ENCODE measurements at places on chromosomes 4 and X.

- DNase-seq = no peak
Observed at GRCh38 chr4:145230726-145231125, 50.3 kb upstream of the OTUD4 start.

DNA sequence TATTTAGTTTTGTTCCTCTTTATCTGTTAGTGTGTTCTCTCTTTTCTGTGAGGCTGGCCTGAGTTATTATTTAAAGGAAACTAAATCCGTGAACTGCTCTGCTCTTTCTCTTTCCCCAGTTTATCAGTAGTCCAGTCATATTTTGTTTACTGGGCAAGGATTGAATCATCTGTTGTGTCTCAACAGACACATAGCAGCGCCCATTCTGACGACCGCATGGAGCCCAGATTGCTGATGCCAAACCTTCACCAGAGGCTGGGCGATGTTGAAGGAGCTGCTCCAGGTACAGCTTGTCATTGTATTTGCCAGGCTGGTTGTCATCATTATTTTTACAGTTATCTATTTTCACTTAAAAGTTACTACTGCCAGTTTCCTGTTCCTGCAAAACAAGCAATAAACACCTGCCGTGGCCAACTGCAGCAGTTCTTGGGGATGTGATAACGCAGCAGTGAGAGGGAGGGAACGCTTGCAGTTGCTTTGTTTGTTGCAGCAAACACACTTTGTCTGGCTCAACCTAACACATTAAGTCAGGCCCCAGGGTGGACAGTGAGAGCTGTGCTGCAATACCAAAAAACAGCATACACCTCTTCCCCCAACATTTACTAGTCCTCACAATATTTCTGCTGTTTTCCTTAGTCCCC lies 10.1 kb downstream of the REELD1 start:
- no peak for DNase-seq

DNA sequence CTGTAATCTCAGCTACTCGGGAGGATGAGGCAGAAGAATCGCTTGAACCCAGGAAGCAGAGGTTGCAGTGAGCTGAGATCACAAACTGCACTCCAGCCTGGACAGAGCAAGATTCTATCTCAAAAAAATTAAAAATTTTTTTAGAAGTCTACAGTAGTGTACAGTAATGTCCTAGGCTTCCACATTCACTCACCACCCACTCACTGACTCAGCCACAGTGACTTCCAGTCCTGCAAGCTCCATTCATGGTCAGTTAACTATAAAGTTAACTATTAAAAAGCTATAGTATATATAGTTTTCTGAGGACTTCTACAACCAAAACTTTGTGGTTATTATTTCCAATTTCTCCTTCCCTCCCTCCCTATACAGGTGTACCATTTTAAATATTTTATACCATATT lies 34.7 kb upstream of the NEUROG2 start:
- DNase-seq = no peak

GRCh38 chr4:27789773-27790172 lies 929.1 kb downstream of the STIM2 start:
- DNase-seq = no peak

GRCh38 chr4:101028886-101029285 lies 318.4 kb downstream of the PPP3CA start:
- DNase-seq = no peak

DNA sequence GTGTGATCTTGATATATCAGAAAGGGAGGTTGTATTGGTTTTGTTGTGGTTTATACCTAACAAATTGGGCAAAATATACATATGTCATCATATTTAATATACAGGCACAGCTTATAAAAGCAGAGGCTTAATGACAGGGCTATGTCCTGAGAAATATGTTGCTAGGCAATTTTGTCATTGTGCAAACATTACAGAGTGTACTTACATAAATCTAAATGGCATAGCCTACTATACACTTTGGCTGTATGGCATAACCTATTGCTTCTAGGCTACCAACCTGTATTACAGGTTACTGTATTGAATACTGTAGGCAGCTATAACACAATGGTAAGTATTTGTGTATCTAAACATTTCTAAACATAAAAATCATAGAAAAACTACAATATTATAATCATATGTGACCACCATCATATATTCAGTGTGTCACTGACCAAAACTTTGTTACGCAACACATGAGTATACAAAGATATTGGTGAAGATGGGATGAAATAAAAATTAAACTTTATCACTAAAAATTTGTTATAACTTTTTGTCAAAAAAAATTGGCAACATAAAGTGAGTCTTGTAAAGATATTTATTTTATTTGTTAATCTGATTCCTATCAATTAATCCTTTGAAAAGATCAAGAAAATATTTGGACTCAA lies 414.0 kb upstream of the HS3ST1 start:
- DNase-seq = no peak

GRCh38 chrX:134375691-134376090 lies 84.3 kb upstream of the HPRT1 start:
- no peak for DNase-seq

DNA sequence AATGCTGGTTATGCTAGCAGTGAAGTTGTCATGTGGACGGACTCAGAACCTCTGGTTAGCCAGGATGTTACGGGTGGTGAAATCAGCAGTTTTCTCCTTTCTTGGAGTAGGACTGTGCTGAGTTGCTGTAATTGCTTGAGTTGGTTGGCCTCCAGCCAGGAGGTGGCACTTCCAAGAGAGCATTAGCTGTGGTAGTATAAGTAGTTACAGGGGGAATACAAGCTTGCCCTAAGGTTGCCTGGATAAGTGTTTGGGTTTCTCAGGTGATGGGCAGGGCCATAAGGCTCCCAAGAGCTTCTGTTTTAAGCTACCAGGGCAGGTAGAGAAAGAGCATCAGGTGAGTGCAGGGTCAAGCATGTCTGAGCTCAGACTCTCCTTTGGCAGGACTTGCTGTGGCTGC lies 103.0 kb downstream of the ZNF518B start:
- DNase-seq = no peak

- no peak for DNase-seq
Observed at GRCh38 chr4:8585721-8586212, 5.6 kb downstream of the GPR78 start.

DNA sequence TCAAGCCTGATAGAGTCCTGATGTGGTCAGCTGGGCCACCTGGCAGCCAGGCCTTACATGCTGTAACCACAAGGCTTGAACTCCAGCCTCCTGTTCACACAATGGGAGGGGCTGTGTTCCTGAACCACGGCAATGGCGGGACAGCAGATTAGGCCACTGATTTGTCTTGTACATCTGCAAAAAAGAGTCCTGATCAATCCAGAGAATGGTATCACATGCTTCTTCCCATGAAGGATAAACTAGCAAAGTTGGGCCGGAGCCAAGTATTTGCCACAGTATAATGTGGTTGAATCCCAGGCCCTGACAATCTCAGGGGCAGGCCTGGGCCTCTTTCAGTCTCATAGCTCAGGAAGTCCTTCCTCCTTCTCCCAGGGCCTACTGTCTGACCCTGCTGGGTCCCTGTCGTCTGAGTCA lies 2182.5 kb upstream of the AGA start:
- no peak for DNase-seq

- no peak for DNase-seq
Observed at GRCh38 chr4:5662555-5662954, 45.8 kb downstream of the EVC2 start.

- DNase-seq = no peak
Observed at GRCh38 chr4:184769141-184769765, 35.4 kb upstream of the CENPU start.

DNA sequence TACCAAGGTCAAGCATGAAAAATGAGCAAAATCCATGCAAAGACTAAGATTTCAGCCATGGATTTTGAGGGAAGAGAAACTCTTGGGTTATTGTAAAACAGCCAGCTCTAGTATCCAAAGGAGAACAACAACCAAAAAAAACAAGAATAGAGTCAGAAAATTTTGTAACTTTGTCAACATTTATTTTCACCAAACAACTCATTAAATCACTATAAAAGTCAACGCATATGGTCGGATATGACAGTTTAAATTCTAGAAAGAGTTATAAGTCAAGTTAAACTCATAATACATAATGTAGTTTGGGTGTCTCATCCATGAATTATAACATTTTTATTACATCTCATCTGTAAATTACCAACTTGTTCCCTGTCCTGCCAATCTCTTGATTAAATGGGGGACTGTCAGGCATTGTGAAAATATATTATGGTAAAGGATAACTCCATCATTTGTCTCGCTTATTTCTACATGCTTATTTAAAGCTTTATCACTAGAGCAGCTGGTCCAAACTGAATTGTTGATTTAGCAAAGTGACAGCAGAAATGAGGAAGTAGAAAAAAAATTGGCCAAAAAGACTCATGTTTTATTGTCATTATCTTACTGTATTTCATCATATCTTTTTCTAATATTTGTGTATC lies 224.8 kb upstream of the NOCT start:
- DNase-seq = no peak

DNA sequence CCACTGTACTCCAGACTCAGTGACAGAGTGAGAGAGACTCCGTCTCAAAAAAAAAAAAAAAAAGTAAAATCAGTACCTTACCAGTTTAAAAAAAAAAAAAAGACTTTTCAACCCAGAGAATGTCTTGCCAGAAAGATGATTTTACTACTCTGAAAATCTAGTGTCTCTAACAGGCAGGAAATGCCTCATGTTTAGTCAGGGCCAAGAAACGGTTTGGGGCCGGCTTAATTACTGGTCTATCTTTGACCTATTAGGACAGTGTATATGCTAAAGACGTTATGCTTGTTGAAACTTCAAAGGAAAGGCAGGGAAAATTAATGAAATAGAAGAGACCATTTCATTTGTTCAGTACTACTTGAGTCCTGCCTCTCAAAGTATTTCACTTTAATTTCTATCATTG lies 9.9 kb downstream of the BEND4 start:
- no peak for DNase-seq

- no peak for DNase-seq
Observed at GRCh38 chr4:24922416-24922815, 9.6 kb upstream of the CCDC149 start.

GRCh38 chr4:145044341-145044740 lies 53.7 kb downstream of the ANAPC10 start:
- DNase-seq = no peak

DNA sequence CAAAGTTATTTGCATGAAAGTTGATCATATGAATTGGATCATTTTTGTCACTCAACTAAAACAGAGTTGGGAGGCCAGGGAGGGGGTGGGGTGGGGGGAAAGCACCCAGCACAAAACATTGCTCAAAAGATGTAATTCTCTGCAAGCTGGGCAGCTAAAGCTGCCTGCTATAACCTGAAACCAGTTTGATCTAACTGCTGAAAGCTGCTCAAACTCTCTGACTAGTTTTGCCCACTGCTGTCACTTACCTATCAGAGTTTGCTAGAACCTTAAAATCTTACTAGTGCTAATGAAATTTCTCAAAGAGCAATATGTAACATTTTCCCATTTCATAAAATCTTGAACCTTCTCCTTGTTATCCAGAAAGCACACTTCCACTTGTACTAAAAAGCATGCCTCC lies 10.4 kb downstream of the CXCL8 start:
- DNase-seq = no peak

- no peak for DNase-seq
Observed at GRCh38 chr4:76809594-76810305, 88.2 kb downstream of the SOWAHB start.

- no peak for DNase-seq
Observed at GRCh38 chr4:120658772-120659171, 263.8 kb downstream of the PRDM5 start.

DNA sequence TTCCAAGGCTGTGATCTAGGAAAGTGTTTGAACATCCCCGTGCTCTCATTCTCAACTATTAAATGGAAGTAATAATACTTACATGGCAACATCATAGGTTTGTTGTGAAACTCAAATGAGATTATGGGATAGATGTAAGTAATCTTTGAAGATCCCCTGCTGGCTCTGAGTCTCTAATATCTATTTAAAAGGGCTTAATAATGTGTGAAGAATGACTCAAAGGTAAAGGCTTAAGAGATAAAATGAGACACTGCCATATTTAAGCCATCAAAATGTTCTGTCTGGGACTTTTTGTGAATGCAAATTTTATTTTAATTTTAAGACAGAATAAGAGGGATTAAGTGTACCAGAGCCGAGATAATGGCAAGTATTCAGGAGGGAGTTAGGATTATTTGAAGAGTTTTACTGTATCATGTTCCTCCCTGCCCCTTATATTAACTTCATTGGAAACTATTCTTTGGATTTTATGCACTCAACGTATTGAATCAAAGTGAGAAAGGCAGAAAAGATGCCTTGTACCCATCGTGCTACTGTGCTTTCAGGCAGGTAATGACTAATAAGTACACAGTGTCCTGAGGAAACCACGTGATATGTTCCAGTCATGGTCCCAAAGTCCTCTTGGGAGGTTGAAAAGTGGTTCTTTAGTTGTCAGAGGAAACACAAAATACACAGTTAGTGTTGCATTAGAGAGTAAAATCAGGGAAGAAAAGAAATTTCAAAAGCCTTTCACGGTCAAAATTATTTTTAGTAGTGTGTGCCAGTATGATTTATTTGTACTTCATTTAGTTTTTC lies 192.4 kb downstream of the RBM46 start:
- no peak for DNase-seq

- no peak for DNase-seq
Observed at GRCh38 chr4:75675004-75675531, 1.9 kb upstream of the G3BP2 start.

DNA sequence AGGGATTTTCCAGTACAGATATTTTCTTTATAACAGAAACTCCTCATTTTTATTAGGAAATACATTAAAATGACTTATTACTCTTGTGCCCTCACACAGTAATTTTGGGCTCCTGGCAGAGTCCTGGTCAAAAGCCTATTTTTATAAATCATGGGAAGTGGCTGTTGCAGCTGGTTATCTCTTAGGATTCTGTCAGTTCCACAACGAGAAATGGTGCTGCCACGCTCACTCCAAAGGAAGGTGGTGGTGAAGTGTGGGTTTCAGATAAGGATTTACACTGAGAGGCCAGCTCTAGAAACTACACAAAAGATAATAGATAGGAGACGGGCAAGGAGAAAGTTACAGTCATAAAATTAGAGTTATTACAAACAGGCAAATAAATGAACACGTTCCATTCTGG lies 159.2 kb upstream of the FAM241A start:
- DNase-seq = no peak

DNA sequence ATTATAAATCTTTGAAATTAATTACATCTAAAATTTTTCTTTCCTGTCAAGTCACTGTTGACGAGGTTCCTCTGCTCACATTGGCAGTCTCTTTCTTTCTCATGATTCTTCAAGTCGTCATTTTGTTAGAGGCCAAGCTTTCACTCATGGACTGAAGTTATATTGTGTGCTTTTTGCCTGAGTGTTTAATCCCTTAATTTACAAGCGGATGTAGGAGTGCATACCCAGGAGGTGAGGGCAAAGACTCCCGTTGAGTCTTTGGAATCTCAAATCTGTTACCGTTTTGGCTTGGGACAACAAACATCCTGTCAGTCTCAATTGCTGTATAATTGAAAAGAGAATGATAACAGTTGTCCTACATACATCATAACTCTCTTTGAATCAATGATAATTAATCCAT lies 345.0 kb downstream of the TRIML1 start:
- DNase-seq = no peak

- no peak for DNase-seq
Observed at GRCh38 chrX:149074398-149074797, 430.7 kb downstream of the IDS start.

All from activated T-cell treated with anti-CD3 and anti-CD28 coated beads, Interleukin-2, amount 50 U/mL, for 1 hour (primary cell).